ENCODE measurements at places on chromosomes 4 and X.
A peak's percentile ranks its signal among the peaks of the same experiment; 100 is the strongest.

- no peak for DNase-seq
Observed at GRCh38 chr4:139315221-139315675, 13.0 kb upstream of the NDUFC1 start.

GRCh38 chr4:174697202-174697601 lies 131.8 kb downstream of the GLRA3 start:
- DNase-seq, result no peak

- peak; percentile 85 for DNase-seq
Observed at GRCh38 chr4:127782025-127782274, 172 bp upstream of the HSPA4L start.

DNA sequence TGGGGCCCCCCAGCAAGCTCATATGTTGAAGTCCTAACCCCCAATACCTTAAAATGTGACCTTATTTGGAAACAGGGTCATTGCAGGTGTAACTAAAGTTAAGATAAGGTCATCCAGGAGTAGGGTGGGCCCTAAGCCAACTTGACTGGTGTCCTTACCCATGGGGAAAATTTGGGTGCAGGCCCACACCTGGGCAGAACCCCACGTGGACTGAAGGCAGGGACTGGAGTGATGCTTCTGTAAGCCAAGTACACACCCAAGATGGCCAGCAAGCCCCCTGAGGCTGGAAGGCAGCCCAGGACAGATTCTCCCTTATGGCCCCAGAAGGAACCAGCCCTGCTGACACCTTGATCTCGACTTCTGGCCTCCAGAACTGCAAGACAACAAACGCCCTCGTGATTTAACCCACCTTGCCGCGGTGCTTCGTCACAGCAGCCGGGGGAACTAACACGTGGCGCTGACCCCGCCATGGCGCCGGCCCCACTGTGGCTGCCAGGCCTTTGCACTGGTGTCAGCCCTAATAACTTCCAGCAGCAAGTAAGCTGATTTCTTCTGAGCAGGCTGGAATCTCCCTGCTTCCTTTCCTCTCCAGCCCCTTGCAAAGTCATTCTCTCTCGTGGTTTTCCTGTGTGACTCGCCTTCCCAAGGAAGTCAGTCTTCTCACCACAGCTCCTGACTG lies 23.2 kb upstream of the MXD4 start:
- DNase-seq, result no peak

GRCh38 chr4:22500831-22501714 lies 14.8 kb downstream of the ADGRA3 start:
- DNase-seq, result peak; percentile 31

DNA sequence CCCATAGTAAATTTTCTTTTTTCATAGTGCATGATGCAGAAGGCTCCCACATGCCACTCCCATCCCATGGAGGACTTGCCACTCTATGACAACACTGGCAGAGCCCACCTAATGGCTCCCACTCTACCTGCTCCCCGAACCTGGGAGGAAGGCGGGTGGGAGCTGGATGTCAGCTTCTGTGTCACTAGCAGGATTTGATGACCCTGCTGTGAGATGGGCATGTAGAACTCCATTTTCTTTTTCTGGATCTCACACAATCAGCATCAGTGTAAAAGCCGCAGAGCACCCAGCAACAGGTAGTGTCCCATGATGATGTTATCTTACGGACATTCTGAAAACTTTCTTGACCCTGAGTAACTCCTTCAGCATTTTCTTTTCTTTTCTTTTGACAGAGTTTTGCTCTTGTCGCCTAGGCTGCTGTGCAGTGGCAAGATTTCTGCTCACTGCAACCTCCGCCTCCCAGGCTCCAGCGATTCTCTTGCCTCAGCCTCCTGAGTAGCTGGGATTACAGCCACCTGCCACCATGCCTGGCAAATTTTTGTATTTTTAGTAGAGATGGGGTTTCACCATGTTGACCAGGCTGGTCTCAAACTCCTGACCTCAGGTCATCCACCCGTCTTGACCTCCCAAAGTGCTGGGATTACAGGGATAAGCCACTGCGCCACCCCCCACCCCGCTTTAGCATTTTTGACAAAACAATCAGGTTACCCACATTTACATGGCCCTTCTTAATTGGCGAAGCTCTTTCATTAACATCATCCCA lies 15.0 kb upstream of the ADH1A start:
- DNase-seq, result no peak

DNA sequence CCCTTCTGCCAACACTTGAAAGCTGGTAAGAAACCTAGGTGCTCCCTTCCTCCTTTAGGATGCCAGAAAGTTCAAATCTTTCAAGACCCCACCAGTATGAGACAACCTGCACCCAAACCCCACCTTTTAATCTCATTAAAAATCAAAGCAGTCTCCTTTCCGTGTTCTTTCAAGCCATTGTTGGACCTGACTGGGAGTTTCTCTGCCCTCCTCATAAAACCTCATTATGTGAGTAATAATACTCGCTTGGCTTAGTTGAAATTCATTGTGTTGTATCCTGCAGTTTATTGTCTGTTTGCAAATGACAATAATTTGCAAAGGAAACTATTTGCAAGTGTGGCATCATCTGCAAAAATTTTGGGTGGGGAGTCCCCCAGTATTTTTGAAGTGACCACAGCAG lies 133.2 kb upstream of the VEGFC start:
- no peak for DNase-seq

GRCh38 chr4:154065368-154065767 lies 276.5 kb upstream of the SFRP2 start:
- DNase-seq, result no peak

DNA sequence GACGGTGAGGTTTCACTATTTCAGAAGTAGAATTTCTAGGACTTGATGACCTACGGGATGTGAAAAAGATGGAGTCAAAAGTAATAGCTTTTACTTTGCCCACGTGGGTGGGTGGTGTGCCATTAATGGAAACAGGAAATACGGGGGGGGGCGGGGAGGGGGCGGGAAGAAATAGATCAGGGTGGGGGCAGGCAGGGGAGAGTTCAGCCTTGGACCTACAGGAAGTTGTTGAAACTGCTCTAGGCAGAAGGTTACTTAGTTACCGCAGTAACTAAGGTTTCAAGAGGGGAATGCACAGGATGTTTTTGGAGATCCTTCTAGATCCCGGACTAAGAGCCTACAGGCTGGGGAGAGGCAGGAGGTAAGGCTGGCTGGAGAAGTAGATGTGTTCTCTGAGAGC lies 3.6 kb upstream of the FHL1 start:
- no peak for DNase-seq

DNA sequence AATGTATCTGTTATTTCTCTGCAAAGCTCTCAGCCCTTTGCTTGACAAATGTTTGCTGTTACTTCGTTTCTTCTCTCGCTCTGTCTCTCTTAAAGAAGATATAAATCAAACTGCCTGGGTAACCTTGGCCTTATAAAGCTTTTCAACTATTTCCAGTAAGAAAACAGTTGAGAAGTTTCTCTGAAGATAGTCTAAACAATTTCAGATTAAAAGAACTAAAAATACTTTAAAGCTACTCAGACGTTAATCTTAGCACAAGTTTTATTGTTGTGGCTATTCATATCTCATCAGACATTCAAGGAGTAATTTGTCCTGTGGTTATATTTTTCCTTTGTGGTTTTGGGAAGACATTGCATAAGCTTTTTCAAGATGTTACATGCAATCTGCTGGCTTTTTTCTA lies 22.6 kb downstream of the HOPX start:
- no peak for DNase-seq

GRCh38 chr4:14196131-14196530 lies 568.6 kb upstream of the BOD1L1 start:
- DNase-seq, result no peak

DNA sequence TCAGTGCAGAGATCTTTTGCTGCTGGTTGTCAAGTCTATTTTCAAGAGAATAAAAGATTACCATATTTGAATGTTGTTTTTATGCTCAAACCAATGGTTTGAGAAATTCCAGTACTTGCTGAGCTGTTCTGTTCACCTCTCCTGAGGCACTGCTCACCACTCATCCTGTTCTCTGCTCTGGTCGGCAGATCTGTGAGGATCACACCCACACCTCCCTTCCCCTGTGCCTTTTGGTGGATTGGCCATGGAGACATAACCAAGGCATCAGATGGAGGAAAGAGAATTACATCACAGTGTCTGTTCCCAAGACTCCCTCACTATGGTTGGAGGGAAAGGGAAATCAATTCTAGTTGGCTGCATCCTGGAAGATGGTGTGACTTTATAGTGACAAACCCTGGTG lies 391.6 kb downstream of the ARHGAP24 start:
- no peak for DNase-seq

GRCh38 chrX:115449742-115450141 lies 111.2 kb upstream of the PLS3 start:
- DNase-seq, result peak; percentile 3

DNA sequence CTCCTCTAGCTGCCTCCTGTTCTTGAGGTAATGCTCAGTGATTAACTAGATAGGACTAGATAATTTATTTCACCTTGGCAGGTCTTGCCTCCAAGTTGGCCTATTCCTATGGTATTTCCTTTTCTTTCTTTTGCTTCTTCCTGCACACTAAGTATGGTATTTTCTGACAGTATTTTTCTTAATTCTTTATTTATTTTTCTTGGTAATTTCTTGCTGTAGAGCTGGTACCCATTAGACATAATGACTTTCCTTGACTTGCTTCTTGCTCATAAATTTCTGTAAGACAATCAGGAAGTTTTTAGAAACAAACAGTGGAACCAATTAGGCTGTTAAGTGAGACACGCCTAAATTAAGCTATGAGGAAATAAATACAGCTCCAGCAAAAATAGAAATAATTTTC lies 9.5 kb downstream of the RAB9A start:
- no peak for DNase-seq

DNA sequence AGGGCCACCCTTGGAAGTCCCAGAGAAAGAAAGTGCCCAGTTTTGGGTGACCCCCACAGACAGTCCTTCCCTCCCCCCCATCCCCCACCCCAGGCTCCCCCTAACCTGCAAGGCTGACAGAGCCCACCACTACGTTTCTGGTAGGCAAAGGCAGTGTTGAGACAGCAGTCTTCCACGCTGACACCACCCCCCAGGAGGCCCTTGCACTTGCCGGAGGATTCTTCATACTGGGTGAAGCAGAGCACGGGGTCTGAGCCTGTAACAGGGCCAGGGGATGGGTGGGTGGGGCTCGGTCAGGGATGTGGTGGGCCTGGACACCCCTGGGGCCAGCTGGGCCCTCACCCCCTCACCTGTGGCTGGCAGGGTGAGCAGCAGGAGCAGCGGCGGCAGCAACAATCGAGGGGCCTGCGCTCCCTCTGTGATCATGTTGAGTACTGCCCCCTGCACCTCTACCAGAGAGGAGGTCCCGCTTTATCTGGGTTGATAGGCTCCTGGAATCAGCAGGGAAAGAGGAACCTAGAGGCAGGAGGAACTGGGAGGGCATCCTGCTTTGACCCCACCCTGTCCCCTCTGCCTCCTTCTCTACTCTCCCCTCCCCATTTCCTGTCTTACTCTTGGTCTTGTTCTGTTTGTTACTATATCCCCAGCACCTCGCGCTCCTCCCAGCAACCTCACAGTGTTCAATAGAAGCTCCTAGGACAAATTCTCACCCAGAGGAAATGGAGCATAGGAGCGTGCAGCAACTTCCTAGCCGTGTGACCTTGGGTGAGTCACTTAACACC lies at the start of gene CFP:
CFP (minus strand) TSS at position 512 of the 782 bp plus-strand sequence; CDS start at position 426, 86 bp downstream.
- no peak for DNase-seq

DNA sequence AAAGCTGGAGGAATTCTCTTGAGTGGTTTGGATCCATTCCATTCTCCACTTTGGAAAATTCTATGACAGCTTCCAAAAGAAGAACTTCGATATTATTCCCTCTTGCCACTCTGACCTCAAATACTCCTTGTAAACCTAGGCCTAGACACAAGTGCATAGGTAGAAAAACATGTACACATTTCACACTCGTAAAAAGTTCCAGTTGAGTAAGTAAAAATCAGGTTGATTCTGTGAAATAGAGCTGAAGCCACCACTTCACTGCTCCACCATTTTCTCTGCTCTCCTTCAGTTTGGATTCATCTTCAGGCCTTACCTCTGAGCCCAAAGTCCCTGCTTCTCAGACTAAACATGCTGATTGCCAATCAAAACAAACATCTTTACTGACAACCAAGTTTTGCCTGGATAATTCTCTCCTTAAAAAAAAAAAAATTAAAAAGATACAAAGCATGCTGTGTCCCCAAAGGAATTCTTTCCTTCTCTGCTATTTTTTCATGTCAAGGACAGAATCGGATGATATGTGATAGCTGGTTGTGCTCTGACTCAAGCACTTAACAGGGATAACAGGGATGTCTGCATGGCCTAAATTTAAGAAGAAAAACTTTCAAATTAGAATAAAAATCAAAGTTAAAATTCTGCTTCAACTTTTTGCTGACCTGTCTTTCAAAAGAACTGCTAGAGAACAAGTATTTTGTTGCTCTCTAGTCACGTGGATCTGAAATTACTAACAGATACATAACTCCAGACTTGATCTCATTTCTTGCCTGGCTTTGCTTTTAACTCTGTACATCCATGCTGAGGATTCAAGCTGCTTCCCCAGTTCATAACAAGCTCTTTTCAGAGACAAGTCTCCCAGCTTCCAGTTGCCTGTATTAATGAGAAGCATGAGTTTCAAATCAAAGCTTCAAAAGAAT lies 420.9 kb upstream of the INTU start:
- DNase-seq, result no peak

DNA sequence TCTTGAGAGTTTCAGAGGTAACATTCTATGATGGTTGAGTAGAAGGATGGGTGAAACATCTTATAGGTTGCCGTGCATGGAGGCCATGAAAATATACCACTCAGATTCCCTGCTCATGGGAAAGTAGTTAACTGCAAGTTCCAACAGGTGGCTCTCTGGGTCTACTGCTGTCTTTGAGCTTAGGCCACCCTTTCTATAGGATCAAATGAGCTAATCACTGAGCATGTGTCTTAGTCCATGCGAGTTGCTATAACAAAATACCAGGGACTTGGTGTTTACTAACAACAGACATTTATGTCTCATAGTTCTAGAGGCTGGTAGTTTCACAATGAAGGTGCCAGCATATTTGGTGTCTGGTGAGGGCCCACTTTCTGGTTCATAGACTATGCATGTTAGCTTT lies 144.8 kb upstream of the UNC5C start:
- no peak for DNase-seq

DNA sequence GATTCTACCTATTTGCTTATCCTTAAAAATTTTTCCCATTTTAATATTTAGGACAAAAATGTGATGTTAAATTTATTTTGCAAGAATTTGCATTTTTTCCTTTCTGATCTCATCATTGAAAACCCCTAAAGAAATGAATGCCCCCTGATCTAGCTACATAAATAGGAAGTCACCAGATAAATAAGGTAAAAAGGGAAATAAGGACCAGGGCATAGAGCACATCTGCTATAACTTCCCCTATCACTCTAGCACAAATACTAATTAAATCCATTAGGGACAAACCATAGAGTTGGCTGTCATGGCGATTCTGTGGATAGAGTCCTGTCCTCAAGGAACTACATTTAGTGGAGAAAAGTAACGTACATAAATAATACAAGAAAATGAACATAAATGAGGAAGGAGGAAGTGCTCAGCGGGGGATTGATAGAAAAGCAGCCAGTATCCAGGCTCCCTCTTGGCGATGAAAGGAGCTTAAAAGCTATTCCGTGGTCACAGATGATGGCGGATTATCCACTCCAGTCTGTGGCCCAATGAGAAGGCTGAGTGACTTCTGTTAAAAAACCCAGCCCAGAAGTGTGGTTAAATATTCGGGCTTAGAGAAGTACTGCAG lies 76.9 kb upstream of the RPL34 start:
- DNase-seq, result no peak

Data from A549 (cell line).